ENCODE measurements at places on chromosomes 13 and 19. TPM values are rescaled to one million over a fixed set of nuclear protein-coding genes. Genes with fewer than 3 reads are reported as not detected.

ZNF730 gene
- total RNA-seq, result 7.1 TPM

PSMD8 gene
- total RNA-seq, result 414 TPM

KIR2DL3 gene
- not detected for total RNA-seq

HRC gene
- total RNA-seq, result not detected

ATXN8OS gene
- not detected for total RNA-seq

APOC4 gene
- total RNA-seq, result not detected

CRX gene
- not detected for total RNA-seq

SLITRK6 gene
- total RNA-seq, result 0.50 TPM

Data from bronchus fibroblast of lung (primary cell).